Stimulated activated CD8-positive, alpha-beta memory T cell treated with anti-CD3 and anti-CD28 coated beads, Interleukin-7, amount 100 ng/mL, for 1 hour (primary cell): ENCODE measurements at places on chromosomes 1 and 21.

DNA sequence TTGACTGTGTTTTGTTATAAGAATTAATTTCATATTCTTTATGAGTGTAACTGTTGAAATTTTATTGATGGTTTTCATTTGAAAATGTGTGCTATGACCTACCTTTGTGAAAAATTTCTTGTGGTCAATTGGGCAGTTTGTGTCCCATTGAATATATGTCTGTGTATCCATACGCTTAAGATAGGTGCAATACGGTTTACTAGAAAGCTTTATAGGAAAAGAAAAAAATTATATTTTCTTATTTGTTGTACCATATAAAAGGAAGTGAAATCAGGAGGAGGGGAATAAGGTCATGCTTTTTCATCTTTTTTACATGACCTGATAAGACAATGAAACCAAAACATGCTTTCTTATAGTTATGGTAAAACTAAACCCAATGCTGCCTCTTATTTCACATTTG is 807.7 kb downstream of the USP25 start:
- DNase-seq: no peak

- no peak for DNase-seq
Observed at GRCh38 chr1:183876309-183876708, 71.4 kb downstream of the RGL1 start.

- DNase-seq: no peak
Observed at GRCh38 chr1:171212607-171213351, 27.7 kb downstream of the FMO2 start.

- no peak for DNase-seq
Observed at GRCh38 chr21:27580276-27580675, 613.4 kb upstream of the ADAMTS5 start.

- peak; percentile 81 for DNase-seq
Observed at GRCh38 chr1:181142096-181142958, 53.8 kb downstream of the IER5 start.

- no peak for DNase-seq
Observed at GRCh38 chr1:198481661-198482060, 58.8 kb downstream of the ATP6V1G3 start.

DNA sequence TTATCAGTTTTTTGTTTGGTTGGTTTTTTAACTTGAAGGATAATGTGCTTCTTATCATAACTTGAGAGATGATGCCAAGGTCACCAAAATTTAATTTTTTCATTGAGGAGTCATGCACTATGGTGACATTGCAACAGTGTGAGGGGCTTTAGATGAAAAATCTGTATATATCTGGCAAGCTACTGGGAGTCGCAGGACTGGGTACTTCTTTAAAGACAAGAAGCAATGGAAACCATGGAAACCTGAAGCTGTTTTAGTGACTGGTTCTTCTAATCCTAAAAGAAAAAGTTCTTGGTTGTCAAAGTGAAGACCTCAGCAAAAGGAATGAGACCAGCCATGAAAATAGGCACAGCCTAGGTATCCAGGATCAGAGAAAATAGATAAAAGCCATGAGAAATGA is 31.1 kb downstream of the ZC3H11B start:
- no peak for DNase-seq

GRCh38 chr1:41343790-41344699 is 17.2 kb upstream of the FOXO6 start:
- DNase-seq: no peak

DNA sequence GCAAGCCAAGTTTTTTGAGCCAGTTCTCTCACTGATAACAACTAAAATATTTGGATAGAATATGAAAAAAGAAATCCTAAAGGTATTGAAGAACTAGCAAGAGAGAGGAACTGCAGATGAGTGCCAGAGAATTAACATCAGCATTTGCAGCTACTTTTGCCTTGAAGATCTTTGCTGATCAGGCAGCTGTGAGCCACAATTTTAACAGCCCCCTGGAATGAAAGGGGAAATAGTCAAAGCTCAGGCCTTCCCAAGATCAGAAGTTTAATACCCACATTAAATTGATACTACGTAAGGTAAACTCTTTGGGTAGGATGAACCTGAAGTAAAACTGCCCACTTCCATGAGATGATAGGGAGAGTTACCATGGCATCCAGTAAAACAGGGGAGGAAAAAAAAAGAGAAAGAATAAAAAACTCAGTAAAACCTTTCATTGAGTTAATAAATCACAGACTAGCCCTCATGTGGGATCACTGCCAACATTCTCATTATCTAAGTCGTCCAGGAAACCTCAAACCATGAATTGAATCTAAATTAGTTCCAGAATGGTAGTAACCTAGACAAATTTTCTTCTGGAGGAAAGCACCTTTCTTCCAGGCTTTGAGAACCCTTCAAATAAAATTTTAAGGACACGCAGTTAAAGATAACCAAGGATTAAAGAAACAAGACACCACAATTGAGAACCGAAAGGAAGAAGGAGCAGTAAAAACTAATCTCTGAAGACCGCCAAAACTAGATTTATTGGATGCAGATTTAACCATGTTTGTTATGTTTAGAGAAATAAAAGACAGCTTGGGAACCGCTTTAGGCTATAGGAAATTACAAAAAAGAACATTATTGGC is 28.3 kb downstream of the SCP2 start:
- DNase-seq: no peak

DNA sequence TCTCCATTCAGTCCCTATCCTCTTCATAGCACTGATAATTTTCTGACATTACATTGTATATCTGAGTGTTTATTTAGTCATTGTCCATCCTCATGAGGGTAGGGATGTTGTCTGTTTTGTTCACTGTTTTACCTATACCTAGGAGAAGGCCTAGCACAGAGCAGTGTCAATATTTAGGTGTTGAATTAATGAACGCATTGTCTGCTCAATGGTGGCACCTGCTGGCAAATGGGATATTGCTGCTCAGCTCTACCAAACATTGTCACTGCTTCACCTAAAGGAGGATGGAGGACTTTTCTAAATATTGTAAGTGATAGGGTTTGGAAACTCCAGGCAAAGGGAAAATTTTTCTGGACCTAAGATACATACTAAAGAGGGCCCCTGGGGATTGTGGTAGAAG is 243.9 kb downstream of the RRAGC start:
- DNase-seq: no peak

DNA sequence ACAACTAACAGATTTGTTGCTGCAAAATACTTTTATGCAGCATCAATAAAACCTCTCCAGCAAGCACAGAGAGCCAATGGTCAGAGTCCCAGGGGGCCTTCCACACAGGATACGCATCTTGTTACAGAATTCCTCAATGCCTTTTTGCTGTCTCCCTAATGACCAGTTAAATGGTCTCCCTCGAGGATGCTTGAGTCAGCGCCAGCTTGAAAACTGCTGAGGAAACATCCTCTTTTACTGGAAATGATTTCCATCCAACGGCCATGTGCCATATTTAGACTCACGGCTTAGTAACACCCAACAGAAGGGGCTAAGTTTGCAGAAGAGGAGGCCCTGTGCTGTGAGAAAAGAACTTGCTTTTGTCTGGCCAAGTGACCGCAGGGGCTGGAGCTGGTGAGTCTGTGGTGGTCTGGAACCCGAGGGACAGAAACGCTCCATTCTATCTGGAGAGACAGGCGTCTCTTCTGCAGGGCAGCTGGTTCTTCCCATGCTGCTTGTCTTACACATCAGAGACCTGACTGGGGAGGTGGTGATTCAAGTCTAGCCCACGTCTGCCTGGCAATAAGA is 496.4 kb downstream of the SETD4 start:
- DNase-seq: no peak

DNA sequence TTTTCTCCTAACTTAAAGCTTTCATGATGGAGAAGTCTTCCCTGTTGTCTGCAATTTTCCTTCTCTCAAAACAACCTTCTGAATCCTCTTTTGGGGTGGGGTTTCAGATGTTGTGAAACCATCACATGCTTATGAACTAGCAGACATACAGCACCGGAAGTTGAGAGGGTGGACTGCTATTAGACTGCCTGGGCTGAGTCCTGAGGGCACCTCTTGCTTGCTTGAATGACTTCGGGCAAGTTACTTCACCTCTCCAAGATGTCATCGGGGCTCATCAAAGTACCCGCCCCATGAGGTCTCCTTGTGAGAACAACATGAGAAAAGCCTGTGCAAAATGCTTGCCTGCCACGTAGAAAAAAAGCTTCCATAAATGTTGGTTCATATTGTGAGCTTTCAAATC is 89.6 kb downstream of the CCDC185 start:
- no peak for DNase-seq

- peak; percentile 75 for DNase-seq
Observed at GRCh38 chr1:234963180-234963903, 165.3 kb downstream of the TOMM20 start.
